ENCODE measurements at places on chromosomes 6 and 20.

DNA sequence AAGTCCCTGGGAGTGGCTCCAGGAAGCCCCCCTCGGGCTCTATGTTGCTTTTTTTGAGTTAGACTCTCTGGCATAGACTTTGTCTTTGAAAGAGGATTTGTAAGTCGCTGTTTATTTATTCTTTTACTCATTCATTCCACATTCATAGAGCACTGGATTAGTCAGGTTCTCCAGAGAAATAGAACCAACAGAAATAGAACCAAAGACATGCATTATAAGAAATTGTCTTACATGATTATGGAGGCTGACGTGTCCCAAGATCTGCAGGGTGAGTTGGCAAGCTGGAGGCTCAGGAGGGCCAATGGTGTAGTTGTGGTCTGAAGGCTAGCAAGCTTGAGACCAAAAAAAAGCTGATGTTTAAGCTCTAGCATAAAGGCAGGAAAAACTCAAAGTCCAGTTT, 98.3 kb upstream of the CHD6 start:
- no peak for DNase-seq

DNA sequence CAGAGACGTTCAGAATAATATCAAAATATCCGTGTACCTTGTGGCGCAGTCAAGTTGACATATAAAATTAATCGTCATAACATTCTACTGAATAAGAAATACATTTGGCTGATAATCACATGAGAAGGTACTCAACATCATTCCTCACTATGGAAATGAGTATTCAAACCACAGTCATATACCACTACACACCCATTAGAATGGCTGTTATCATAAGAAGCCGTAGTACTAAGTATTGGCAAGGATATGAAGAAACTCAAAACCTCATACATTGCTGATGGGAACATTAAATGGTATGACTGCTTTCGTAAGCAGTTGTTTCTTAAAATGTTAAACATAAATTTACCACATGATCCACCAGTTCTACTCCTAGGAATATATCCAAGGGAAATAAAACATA, 244.7 kb downstream of the CDKAL1 start:
- DNase-seq, result no peak

DNA sequence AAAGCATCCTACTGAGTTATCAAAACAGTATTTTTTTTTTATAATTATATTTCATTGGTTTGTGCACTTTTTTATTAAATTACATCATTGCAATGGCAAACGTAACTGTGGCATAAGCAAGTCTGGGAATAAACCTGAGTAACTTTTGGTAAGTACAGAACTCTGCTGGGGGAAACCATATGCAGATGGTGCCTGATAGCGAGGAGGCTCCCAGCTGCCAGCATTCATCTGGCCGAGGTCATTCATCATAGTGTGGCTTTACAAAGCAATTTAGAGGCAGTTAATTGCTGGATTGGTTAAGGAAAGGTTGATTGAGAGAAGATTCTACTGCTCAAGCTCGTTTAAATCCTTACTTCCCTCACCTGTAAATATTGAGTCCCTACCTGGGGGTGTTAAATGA, 52.6 kb downstream of the HECA start:
- no peak for DNase-seq

GRCh38 chr20:22556565-22557056, 27.8 kb downstream of the FOXA2 start:
- DNase-seq, result no peak

GRCh38 chr6:74044417-74045096, 348.6 kb downstream of the CD109 start:
- DNase-seq, result no peak

GRCh38 chr20:37896932-37897548, 5.9 kb upstream of the VSTM2L start:
- no peak for DNase-seq

- no peak for DNase-seq
Measured at GRCh38 chr6:142074516-142074915, 58.2 kb upstream of the GJE1 start.

- DNase-seq, result no peak
Measured at GRCh38 chr6:30837870-30838269, 46.4 kb upstream of the DDR1 start.

- DNase-seq, result no peak
Measured at GRCh38 chr6:10555625-10556309, 34.6 kb downstream of the GCNT2 start.

- no peak for DNase-seq
Measured at GRCh38 chr6:6007366-6008088, 802 bp upstream of the NRN1 start.

DNA sequence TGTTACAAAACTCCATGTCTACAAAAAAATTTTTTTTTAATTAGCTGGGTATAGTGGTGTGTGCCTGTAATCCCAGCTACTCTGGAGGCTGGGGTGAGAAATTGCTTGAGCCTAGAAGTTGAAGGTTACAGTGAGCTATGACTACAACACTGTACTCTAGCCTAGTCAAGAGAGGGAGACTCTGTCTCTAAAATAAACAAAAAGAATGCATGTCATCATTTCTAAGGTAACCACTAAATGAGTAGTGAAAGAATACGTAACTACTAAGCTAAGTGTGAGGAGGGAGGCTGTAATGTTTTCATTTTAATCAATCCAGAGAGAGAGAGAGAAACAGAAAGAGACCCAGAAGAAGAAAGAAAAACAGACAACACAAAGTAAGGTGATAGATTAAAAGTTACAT, 9.9 kb downstream of the SYCP2 start:
- no peak for DNase-seq

DNA sequence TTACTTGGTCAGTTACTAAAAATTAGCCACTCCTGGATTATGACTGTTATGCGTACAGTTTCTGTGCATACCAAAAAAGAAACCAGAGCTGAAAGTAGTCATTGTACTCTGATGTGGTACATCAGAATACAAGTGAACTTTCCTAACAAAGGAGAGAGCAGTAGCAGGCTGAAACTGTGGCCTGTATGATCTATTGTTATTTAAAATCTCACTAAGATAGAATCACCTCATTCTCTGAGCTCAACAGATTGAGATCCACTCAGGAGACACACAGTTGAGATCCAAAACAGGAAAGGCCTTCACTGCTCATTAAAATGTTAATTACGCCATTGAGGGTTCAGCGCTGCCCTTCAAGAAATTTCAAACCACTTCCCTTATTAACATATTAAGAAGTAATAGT, 576.4 kb downstream of the LMBRD1 start:
- DNase-seq, result no peak

DNA sequence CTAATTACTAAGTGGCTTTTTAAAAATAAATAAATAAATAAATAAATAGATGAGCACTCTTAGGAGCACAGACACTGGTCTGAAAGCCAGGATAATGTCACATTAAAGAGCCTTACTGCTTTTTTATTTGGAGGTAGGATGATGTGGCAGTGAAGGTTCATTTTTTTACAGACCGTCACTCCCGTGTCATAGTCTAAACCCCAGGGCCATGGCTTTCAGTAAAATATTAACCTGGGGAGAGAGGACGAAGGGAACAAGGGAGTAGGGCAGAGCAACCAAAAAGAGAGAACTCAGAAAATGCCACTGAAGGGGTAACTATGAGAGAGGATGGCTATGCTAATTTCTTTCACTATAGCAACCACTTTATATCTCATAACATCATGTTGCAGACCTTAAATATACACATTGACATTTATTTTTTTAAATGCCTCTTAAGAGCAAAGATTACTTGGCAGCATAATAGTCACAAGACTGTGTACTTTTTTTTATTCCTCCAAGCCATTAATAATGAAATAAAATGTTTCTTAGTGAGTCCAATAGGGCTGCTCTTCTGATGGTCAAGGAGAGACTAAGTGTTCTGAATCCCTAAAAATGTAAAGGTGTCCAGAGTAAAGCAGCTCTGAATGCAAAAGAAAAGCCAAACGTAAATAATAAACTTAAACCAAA, 100.9 kb upstream of the SIM1 start:
- no peak for DNase-seq

- no peak for DNase-seq
Measured at GRCh38 chr6:39062014-39062740, 13.6 kb downstream of the GLP1R start.

DNA sequence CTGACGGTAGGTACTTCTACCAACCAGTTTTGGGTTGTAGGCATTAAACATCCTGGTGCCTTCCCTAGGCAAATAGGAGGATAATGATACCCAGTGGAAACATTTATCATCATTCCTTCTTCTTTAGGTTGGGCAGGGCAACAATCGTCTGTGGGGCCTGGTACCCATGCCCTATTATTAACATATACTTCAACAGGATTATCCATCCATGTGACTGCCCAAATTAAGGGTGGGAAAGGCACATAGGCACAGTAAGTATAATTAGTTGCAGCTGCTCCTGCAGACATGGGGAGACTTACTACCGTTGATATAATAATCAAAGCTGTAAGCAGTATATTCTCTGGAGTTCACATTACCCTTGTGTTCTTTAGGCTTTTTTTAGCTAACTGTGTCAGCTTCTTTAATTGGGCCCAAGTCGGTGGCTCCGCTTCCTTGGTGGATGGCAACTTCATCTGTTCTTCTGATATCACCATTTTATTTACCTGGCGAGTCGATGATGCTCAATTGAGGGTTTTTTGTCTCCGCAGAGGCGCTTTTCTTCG, 16.8 kb downstream of the RPL7L1 start:
- DNase-seq, result no peak

DNA sequence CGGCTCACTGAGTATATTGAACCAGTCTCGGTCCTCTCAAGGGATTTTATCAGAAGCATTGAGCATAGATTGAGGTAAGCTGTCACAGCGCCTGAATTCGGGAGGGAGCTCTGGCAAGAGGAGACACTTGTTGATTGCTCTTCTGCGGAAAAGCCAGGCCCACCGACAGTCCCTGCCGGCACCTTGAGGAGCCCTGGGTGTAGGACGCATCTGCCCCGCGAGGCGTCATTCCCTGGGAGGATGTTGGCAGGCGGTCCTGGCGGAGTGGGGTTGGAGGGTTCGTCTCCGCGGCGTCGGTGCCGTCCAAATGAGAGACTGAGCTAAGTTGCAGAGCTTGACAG, 843 bp downstream of the FBXO9 start:
- no peak for DNase-seq

GRCh38 chr6:17013701-17014100, 88.1 kb upstream of the STMND1 start:
- no peak for DNase-seq

GRCh38 chr6:1871724-1872315, 262.1 kb downstream of the FOXC1 start:
- DNase-seq, result no peak

DNA sequence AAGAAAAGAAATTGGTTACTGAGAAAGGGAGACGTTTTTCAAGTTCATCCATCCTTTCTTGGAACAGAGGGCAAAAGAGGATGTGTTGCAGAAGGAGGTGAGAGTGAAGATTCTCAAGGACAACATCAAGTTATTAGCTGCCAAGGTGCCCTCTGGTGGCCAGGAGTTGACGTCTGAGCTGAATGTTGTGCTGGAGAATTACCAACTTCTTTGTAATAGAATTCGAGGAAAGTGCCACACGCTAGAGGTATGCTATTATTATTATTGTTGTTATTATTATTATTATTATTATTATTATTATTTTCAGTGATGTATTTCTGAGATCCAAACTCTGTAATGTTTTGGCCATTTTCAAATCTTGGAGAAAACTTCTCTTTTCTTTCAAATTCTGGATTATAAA, 197.0 kb downstream of the UTRN start:
- DNase-seq, result peak; percentile 58

DNA sequence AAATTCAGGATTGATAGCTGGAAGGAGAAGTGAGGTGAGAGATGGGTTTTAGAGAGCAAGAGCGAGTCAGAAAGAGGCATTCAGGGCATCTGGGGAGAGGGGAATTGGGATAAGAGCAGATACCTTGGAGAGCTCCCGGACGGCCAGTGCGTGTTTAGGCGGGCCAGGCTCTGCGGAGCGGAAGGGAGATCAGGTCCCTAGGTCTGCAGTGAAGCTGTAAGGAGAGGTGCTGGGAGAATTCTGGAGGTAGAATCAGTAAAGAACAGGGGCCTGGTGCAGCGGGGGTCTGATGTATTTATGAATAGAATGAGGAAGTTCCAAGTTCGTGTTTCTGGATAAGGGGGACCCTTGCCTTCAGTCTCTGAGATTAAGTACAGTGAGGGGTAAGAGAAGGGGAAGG, 47.4 kb upstream of the FAM83D start:
- DNase-seq, result no peak

DNA sequence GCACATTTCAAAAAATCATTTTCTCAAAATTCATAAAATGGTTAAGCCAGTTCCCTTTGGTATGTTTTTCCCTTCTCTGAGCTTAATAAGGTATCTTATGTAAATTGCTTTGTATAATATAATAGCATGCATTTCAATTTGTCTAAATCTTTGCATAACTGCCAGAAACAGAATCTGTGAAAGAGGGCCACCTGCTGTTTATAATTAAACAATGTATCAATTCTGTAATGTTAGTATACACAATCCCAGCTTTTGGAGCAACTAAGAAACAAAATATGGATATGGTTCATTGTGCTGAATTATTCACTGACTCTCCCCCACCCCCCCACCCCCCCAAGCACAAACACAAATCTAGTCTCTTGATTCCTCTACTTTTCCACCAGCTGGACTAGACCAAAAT, 54.8 kb downstream of the GPX5 start:
- no peak for DNase-seq

DNA sequence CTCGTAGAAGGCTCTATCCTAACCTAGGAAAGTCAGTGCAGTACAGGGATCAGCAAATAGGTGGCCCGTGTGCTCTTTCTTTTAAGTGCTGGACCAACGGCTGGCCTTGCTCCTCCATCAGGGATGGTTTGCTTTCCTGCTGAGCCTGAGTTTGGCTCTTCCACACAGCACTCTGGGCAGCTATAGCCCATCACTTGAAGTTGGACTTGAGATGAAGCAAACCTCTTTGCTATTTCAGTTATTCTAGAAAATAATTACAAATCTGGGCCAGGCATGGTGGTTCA, 66.9 kb upstream of the KCNK16 start:
- DNase-seq, result no peak

DNA sequence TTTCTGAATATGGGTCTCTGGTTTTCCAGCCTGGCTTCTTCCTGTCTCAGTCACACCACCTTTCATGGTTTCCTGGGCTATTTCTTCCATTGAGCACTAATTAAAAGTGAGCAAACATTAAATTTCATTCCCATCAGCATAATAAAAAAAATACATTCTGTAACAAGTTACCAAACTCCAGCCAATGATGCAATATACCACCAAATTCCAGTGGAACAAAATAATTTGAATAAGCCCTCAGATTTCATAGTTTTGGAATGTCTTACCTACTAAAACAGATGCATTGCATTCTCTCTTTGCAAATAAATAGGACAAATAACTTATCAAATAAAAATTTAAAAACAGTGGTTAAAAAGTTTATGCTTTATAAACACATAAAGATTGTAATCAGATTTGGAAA, 97.8 kb upstream of the PRDM1 start:
- DNase-seq, result no peak

- no peak for DNase-seq
Measured at GRCh38 chr6:127570739-127571389, 6.1 kb upstream of the C6orf58 start.

- DNase-seq, result no peak
Measured at GRCh38 chr6:56278171-56278591, 30.8 kb upstream of the COL21A1 start.

Measured in CD4-positive, alpha-beta T cell treated with Interferon gamma for 1 hour (primary cell).